ENCODE measurements at places on chromosomes 5 and 9.

GRCh38 chr9:77125665-77126064 is 51.7 kb upstream of the VPS13A start:
- DNase-seq, result no peak

DNA sequence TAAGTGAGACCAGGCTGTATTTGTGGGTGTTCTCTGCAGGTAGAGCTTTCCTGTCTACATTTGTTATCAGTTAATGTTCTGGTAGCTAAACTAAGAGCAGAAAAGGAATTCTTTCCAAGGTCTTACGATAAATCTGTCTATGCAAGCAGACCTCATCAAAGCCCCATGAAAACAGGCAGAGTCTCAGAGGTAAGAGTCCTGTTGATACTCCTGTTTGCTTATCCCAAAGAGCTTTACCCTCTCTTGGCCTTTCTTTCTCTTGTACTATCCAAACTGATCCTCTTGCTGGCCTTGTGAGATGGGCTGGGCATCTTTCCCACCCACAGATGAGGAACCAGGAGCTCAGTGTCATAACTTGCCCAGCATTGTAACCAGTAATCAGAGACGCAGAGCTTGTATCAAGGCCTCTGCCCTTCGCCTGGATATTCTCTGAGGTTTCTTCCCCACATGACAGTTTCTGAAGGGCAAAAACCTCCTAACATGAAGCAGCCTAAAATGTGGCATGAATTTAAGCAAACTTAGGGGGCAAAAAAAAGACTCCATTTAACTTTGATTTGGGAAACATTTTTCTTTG is 33.5 kb downstream of the PRKACG start:
- DNase-seq, result no peak

DNA sequence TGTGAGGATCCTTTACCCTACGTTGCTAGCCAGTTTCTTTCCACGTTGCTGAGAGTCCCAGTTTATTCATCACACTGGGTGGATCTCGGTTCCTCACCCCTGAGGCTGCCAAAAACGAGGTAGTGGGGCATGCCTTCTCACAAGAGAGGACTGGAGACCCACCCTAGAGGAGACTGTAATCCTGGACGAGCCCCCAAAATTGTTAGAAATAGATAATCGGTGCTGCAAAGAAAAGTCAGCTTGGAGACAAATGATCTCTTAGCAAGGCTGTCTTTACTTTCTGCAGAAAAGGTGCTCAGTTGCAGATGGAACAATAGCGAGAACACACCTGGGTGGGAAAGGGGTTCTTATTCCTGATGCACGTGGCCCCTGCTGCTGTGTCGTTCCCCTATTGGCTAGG is 101.8 kb downstream of the TMEM167A start:
- DNase-seq, result no peak

DNA sequence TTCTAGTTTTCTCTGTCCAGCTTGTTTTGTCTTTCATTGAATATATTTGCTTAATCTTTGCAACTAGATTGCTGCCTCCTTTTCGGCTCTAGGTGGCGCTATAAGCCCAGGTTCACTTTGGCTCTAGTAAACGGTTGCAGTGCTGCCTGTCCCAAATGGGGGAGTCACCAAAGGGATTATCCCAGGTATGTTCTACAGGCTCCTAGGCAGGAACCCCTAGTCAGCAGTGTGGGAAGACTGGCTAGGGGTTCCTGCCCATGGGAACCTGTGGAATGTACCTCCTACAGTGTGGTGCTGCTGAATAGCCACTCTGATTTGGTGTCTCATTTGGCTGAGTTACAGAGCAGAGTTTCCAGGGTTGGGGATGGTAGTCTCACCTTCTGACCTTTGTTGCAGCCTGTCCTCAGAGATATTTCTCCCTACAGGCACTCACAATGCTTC is 85.2 kb downstream of the ARSB start:
- DNase-seq, result peak; percentile 74

GRCh38 chr9:5863092-5863746 is 27.5 kb upstream of the MLANA start:
- no peak for DNase-seq

DNA sequence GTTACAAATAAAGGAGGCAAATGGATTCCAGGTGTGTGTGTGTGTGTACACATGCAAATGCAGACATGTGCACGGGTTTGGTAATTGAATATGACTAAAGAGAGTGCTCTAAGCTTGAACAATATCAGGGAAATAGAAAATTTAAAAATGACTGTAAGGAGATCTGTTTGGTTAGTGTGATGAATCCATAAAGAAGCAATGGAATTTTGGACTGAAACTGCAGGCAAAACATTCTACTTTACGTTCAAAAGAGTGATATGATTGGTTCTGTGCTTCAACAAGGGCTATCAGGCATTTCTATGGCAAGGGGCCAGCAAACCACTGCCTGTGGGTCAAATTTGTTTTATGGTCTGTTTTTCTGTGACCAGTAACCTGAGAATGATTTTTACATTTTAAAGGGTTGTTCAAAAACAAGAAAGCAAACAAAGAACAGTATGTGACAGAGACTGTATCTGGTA is 332.8 kb upstream of the KLF9 start:
- DNase-seq, result no peak

DNA sequence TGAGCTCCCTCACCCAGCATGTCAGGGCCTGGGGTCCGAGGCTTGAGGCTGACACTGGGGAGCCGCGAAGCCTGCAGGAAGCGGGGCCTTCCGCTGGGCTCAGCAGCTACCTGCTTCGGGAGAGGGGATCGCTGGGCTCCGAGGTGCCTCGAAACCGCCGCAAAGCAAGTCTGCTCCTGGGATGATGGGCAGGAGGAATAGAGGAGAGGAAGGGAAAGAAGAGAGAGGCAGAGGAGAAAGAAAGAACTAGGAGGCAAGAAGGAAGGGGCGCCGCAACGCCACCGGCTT is 1.5 kb upstream of the PRDM12 start:
- DNase-seq, result no peak

GRCh38 chr9:84858364-84858763 is 188.8 kb downstream of the NTRK2 start:
- DNase-seq, result no peak

DNA sequence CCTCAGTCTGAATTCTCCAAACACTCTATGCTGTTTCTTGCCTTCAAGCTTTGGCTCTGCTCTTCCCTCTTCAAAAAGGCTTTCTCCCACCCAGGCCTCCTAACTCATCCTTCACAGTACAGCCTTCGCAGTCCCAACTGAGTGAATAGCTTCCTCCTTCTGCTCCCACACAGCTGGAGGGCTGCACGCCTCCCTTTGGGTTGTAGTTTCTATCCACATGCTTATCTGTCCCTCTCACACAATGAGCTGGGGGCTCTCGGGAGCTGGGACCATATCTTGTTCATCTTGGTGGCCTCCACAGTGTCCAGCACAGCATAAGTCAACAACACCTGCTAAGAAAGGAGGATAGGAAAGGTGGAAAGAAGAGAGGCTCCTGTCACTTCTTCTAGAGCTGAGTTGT is 69.5 kb upstream of the XPA start:
- DNase-seq, result no peak

DNA sequence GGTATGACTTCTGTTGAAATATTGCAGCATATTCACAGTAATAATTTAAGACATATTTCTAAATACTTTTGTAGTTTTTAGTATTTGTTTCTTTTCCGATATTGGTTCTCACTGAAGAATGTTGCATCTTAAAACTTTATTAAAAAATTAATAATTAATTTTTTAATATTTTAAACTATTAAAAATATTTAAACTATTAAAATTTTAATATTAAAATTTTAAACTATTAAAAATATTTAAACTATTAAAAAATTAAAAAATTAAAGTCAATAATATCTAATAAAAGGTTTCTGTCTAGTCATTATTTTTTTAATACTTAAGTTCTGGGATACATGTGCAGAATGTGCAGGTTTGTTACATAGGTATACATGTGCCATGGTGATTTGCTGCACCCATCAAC is 149.3 kb upstream of the CCNH start:
- no peak for DNase-seq

DNA sequence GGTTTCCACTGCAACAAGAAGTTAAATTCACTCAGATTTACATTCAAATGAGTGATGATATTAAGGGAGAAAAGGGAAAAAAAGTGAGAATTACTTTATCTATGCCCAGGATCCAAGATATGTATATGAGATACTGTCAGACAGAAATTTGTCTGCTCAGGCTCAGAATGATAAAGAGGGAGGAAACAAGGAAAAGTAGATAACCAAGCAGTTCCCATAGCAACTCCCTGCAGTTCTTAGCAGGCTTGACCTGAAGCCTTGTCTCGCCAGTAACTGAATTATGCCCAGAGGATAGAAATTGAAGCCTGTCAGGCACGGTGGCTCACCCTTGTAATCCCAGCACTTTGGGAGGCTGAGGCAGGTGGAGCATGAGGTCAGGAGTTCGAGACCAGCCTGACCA is 304.4 kb downstream of the TLE1 start:
- DNase-seq, result no peak

DNA sequence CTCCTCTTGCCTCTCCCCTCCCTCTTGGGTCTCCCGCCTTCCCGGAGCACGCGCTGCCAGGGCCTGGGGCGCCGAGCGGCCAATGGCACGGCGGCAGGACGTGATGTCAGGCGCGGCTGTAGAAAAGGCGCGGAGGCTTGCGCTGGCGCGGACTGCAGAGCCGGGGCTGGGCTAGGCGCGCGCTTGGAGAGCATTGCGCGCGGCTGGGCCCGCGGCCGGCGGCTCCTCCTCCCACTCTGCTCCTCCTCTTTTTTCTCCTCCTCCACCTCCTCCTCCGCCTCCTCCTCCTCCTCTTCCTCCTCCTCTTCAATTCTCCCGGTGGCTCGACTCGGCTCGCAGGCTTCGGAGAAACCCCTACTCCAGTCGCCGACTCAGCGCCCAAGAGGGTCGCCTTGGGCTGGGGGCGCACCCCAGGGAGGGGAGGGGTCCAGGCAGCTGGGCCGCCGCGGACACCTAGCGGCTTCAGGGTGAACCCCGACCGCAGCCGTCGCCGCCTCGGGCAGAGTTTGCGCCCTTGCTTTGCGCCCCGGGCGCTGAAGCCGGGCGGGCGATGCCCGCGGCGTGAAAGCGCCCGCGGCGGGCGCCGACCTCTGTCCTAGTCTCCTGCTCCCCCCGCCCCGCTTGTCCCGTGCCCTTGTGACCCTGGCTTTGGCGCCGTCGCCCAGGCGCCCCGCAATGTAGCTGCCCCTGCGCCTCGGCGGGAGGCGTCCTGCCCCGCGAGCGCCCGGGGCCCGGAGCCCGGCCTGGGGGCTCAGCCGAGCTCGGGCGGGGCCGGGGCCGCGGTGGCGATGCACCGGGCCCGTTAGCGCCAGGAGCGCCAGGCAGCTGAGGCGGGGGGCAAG is at the start of gene LHX2:
Gene LHX2, plus strand, starts transcription at position 309 of the 842 bp plus-strand sequence. CDS start 581 bp downstream, outside the sequence.
- DNase-seq, result peak; percentile 93

DNA sequence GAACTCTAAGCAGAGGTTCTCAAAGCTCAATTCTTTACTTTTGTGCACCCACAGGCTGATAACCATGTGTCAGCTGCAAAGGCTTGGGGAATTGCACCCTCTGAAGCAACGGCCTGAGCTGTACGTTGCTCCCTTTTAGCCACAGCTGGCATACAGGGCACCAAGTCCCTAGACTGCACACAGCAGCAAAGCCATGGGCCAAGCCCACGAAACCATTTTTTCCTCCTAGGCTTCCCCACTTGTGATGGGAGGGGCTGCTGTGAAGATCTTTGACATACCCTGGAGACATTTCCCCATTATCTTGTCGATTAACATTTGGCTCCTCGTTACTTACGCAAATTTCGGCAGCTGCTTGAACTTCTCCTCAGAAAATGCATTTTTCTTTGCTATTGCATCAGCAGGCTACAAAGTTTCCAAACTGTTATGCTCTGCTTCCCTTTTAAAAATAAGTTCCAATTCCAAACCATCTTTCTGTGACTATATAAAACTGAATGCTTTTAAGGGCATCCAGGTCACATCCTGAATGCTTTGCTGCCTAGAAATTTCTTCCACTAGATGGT is 23.0 kb downstream of the KIAA0825 start:
- DNase-seq, result no peak

DNA sequence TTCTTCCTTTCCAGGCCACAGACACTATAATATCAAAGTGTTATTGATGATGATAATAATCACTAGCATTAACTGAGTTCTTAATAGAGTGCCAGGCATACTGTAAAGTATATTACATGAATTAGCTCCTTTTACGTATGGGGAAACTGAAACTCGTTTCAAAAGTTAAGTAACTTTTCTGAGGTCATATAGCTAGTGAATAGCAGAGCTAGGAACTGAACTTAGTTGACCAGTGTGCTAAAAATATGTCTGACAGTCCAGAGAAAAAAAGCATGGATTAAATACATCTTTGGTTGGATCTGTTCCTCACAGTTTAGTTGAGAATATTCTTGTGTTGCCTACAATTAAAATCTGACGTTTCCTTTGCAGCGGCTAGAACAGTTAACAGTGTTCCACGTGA is 18.4 kb upstream of the CATSPER3 start:
- DNase-seq, result no peak

- DNase-seq, result no peak
Observed at GRCh38 chr9:128479262-128479661, 23.5 kb downstream of the ODF2 start.

DNA sequence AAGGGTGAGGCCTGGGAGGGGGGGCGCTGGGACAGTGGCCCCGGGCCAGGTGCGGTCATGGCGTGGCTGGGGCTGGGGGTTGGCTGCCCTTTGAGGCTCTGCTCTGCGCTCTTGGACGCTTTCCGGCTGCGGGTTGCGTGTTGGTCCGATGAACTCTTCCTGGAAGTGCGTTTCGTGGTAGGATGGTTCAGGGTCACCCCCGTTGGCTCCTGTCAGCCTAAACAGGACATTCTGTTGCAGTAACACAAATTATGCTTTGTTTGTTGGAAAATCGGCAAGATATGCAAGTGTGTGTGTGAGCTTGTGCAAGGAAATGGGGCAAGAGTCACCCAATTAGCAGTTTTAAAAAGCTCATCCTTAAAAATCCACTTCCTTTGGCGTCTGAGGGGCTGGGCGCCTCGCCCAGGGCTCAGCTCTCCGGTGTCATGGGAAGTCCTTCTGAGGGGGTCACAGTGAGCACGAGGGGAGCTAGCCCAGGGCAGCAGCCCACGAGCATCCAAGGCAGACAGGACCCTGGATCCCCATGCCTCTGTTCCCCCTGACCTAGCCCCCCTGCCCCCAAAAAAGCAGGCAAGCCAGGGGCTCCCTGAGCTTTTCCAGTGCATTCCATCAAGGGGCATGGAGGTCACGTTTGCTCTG is 22.2 kb upstream of the RNU6ATAC start:
- no peak for DNase-seq

DNA sequence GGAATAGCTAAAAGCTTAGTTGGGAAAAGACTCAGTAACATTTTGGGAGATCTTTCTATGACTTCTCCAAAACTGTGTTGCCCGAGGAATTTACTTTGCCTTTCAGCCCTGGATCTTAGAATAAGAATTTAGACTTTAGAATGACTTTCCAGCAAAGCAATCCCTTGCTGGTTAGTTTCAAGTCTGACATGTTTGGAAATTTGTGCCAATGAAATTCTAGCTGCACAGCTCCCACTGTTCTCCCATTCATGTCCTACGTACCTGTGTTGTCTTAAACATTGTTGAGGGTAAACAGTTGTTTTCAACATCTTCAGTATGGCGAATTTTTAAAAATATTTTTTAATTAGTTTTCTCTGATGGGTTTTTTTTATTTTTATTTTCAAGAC is 111.4 kb downstream of the CCDC192 start:
- no peak for DNase-seq

GRCh38 chr5:142881076-142881783 is 111.1 kb downstream of the ARHGAP26 start:
- DNase-seq, result no peak

All from HAP-1 (cell line).